ENCODE measurements at places on chromosomes 6 and 20.

DNA sequence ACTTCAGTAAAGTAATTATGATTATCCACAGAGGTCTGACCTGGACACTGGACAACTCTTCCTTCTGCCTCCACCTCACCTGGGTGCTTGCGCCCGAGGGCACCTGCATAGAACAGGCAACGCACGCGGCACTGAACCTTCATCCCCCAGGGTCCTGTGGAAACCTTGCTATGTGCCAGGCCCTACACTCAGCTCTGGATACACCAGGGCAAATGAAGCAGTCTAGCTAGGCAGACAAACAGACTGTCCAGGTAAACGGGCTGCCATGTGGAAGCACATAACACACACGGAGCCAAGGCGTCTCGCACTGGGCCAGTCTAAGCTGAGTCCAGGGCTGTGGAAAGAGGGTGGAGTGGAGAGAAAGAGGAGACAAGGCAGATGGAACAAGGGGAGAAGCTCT is 109.3 kb upstream of the AFDN start:
- DNase-seq = no peak

DNA sequence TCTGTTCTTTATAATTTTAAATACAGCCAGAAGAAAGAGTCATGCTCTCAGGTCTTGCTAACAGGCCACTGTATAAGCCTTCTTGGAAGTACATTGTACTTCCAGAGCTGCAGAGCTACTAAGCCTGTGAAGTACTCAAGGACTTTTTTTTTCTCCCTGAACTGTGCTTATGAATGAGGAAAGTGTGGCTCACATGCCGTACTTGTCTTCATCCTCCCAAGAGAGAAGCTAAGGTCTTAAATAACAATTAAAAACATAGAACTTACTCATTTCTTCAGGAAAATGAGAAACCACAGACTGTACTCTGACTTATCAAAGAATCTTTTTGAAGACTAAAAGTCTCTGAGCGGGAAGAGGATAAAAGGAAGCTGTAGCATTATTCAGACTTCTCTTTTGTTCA is 218.3 kb downstream of the HTR1B start:
- DNase-seq = no peak

DNA sequence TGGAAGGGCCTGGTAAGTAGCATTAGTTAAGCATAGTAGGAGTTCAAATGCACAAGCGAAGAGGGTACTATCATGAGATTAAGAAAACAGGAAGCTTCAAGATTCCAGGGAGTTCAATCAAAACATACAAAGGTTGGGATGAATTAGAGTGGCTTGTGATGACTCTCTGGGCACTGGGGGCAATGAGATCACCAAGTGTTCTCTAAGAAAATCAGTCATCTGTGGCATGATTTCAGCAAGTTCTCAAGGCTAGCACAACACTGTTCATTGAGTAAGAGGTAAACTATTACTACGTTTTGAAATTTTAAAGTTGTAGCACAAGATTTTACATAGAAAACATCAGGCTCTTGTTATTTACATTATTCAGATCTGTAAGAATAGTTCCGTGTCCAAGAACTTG is 139.7 kb upstream of the FLRT3 start:
- DNase-seq = no peak

DNA sequence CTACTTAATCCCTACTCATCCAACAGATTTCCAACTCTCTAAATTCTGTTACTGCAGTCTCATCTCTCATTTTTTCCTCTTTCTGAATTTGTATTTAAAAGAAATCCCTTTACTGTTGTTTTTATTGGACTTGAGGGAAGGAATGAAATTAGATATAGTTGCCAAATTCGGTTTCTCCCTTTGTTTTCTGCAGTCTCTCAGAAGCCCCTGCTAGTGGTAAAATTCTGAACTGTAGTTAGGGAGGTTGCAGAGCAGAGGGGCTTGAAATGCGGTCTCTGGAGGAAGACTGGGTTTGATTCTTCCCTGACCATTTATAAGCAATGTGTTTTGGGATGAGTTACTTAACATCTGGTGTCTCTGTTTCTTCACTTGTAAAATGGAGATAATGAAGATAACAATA is 106.3 kb upstream of the TBX18 start:
- no peak for DNase-seq

Data from stimulated activated CD4-positive, alpha-beta T cell treated with anti-CD3 and anti-CD28 coated beads, TNF-alpha, amount 100 ng/mL, for 4 hours (primary cell).